ENCODE measurements at places on chromosomes 1 and 21.

DNA sequence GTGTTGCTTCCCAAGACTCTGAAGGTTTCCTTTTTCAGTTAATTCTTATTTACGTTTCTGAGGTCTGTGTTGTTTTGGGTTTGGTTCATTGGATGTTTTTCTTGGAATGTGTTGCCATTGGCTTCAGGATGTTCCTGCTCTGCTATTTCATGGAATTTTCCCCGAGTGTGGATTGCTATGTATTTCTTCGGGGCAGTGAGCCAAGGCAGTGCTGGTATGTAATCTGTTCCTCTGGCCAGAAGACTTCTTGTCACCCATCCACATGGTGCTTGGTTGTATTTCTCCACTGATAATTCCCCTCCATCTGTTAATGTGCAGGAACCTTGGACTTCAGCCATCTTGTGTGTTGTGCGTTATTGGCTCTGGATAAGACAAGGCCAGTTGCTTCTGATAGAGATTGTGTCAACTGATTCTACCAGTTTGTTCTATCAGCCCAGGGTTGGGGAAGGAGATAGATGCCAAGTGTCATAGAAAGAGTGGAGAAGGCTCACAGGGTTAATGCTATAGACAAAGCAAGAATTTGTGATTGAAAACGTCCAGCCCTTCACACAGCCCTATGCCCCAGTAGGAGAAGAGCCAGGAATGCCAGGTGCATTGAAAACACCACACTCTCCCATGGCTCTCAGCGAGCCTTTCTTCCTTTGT lies 505.2 kb downstream of the PLPP3 start:
- no peak for DNase-seq

DNA sequence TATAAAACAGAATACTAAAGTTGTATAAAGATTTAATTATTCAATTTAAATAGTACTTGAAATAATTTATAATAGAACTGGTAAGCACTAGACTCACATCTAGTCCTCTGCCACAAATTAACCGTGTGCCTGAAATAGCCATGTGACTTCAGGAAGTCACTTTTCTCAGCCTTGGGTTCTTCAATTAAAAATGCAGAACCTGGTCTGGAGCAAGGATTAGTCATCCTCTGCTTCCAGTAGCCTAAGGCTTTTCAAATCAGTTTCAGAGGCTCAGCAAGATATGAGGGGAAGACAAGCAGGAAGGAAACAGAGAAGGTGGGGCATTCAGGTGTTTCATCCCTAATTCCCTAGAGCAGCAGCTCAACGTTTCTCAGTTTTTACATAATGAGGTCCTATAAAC lies 23.0 kb downstream of the DPH5 start:
- no peak for DNase-seq

GRCh38 chr1:112927462-112927990 lies 28.5 kb downstream of the SLC16A1 start:
- DNase-seq: no peak

- no peak for DNase-seq
These were observed 180.6 kb upstream of the EDN2 start for GRCh38 chr1:41664861-41665640.

DNA sequence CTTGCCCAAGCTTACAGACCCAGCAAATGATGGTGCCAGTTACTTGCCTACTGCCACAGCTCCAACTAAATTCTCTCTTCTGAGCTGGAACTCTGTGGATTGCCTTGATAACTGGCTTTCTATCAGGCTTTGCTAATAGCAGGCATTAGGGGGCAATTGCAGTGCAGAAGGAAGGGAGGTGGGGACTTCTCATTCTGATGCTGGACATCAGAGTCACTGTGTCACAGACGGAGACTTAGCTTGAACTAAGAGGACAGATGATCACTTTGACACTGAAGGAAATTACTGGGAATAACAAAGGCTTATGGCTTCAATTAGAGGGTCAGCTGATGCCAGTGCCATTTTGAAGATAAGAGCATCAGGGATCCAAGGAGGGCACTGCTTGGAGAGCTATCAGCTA lies 114.5 kb downstream of the DDX20 start:
- no peak for DNase-seq

GRCh38 chr21:31164713-31165694 lies 126.7 kb upstream of the KRTAP19-8 start:
- no peak for DNase-seq

GRCh38 chr21:37145635-37146111 lies 72.6 kb downstream of the TTC3 start:
- DNase-seq: no peak

DNA sequence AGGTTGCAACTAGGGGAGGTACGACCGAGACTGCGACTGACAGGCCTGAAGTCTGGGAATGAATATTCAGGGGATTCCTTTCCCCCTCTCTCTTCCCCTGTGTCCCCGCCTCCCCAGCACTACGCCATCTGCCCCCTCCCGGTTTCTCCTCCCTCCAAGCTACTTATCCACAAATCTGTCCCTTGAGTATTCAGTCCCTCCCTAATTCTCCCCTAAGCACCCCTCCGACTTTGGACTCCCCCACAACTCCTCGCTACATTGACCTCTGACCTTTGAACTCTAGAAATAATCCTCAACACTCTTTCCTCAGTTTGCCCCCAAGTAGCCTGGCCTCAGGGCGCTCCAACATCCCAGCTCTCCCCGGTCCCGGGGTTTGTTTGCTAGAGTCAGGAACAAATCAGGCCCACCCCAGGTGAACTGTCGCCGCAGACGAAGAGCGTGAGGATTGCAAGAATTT lies 393 bp downstream of the LYSMD1 start:
- DNase-seq: no peak

- no peak for DNase-seq
These were observed 87.3 kb downstream of the PTPRU start for GRCh38 chr1:29323636-29324035.

DNA sequence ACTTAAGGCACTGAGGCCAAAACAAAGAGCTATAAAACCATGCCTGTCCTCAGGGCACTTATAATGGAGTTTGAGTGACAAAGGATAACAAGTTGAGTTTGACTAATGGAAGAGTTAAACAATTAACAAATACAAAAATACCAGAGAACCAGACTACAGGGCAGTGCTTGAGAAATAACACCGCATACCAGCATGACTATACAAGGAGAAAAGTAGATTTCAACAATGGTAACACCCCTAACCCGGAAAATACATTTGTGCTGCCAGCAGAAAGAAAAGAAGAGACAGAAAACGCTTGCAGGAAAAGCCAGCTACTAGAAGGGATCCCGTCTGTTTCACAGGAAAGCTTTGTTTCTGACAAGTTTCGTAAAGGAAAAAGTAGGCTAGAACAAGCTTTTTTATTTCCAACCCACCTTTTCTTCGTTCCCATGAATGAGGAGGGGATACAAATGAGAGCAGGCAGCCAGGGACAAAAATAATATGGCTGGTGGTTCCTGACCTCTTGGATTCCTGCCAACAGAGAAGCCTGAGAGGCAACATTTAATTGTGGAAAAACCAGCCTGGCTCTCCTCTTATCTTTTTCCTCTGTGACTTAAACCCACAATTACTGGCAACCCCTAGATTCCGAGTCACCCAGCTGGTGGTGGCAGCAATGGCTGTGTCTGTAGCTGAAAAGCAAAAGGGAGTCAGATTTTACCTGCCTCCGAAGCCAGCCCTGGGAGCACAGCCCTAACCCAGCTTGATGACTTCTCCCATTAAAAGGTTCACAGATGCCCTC lies 56.5 kb downstream of the WLS start:
- DNase-seq: no peak

DNA sequence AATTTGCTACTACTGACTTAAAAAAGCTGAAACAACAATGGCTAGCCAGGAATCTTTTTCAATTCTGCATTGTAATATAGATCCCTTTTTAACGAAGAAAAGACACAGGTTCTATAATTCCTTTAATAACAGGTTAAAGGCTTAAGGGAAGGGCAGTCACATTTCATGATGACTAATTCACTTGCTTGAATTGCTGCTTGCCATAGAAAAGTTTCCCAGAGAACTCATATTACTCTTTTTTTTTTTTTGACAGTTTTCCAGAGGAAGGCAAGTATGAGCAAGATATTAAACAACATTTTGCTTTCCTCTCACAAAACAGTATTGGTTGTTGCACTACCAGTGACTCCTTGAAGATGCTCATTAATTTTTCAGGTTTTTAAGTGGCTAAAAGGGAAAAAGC lies 60.9 kb downstream of the IL23R start:
- no peak for DNase-seq

- no peak for DNase-seq
These were observed 204.7 kb downstream of the NFIA start for GRCh38 chr1:61287014-61287413.

DNA sequence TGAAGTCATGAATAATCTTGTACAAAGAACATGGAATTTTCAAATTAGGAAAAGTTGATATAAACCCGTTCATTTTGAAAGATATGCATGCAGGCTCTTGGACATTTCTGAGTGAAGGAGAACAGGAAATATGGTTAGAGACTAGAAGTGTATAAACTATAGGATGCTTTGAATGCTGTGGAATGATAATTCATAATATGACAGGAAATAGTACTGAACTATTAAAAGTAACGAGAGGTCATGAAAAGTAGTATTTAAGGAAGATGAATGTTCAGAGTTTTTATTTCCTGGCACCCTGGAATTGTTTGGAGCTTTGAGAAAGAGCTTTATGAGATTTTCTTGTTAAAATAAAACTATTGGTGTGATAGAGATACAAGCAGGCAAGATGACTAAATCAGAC lies 18.7 kb upstream of the CRB1 start:
- no peak for DNase-seq

DNA sequence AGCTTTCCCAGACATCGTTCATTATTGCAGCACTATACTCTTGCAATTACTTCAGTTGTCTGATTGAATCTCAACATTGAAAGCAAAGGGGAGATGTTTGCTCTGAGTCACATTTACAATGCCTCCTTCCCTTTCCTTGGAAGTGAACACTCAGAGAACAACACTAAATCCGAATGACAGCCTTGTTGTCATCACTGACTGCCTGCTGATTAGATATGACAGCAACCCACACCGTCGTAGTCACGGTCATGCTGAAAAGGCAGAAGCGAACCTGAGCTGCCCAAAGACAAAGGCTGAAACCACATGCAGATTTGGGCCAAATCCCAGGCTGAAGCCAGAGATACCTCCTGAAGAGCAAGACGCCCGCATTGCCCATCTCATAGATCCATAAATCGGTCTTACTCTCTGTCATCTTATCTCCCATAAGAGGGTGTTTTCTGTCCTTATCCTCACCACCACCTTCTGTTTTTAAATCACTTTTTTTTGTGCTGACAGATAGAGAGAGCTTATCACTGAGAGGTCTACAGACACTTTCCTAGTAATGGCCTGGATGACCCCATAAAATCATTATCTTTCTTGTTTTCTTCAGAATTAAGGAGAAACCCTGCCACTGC lies 47.5 kb downstream of the TMCO4 start:
- no peak for DNase-seq

DNA sequence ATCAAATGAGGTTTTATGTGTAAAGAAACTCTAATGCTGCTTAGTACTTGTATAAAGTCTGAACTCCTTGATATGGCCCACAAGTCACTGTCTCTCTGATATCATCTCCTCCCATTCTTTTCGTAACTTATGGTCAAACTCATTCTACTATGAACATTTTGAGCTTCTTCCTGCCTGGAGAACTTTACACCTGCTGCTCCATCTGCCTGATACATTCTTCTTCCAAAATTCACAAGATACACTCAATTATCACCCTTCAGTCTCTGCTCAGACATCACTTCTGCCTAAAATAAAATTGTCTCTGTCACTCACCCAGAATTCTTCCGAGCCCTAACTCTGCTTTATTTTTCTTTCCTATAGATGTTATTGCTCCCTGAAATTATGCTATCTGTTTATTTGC lies 192.8 kb upstream of the LYPLAL1 start:
- no peak for DNase-seq

DNA sequence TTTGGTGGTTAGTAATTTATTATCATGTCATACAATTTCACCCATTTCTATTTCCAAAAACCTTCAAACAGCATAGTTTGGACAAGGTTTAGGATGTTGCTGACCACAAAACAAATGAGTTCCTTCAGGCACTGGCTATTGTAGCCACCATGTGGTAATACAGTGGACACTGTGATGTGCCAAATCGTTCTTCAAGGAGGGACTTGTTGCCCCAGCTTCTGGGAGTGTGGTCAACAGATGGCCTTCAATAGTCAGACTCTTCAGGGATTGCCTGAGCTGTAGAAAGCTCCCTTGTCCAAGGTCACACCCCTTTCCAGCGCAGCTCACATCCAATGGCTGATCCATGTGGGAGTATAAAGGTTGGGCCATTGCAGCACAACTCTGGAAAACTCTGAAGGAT lies 2.6 kb downstream of the PDE4B start:
- no peak for DNase-seq

GRCh38 chr21:34615487-34615814 lies 538 bp upstream of the RCAN1 start:
- DNase-seq: no peak

- DNase-seq: no peak
These were observed 146.0 kb downstream of the PLA2G4A start for GRCh38 chr1:186974774-186975181.

DNA sequence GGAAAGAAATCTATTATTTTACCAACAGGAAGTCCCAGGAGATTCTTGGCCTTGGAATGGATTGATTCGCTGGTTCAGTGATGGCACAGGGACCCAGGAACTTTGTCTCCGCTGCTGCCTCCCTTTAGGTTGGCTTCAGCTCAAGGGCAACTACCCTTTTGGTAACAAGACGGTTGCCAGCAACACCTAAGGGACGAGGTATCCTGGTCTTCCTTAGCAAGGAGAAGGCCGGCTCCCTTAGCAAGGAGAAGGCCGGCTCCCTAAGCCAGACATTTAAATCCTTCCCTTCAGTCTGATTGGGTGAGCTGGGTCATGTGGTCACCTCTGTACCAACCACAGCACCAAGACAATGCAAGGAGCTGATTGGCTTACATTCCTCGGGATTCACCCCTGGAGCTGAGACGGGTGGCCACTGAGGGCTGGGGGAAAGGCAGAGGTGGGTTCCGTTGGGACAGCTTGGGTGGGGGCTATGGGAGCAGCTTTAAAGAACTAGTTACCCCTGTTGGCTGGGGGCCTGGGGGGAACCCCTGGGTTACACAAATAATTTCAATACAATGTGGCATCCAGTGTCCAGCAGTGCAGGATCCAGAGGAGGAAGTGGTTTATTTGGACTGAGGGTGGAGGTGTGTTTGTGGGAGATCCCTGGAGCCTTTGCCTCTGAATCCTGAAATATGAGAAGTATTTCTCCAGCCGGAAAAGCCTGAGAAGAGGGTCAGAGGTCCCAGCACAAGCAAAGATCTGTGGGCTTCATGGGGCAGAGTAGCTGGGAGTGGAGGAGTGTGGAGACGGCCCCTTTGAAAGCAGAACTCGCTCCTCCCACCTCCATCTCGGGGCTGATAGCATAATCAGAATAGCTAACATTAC lies 20.7 kb upstream of the CLIC4 start:
- no peak for DNase-seq

- no peak for DNase-seq
These were observed at the start of gene MAB21L3 for GRCh38 chr1:116110567-116111523. TSS of gene MAB21L3 (plus strand) at chr1:116111399. CDS start at chr1:116112616, 1,217 bp downstream.

GRCh38 chr1:159958719-159959380 lies 4.8 kb upstream of the SLAMF9 start:
- no peak for DNase-seq
